Hypothalamus (tissue), 51 donors: ENCODE measurements at places on chromosomes 1 and 21.

GRCh38 chr1:119422631-119423030 is 7.7 kb downstream of the HSD3B2 start:
- no peak for DNase-seq

DNA sequence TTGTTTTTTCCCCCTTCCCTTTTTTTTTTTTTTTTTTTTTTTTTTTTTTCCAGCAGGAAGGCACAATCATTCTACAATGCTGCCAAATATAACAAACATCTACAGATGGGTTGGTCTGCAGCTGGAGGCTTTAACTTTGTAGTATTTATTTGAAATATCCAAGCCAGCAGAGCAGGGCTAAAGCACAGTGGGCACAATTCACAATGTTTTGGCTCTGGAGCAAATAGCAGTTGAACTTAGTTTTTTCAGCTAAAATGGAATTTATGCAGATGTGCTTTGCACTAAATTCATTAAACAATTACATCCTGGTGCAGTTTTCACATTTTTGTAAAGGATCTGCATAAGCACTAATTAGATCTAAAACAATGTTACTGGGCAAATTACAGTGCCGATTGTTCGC is 39.8 kb upstream of the ZBTB18 start:
- no peak for DNase-seq

- DNase-seq: no peak
Observed at GRCh38 chr1:229952670-229953520, 114.1 kb upstream of the GALNT2 start.

GRCh38 chr1:162498496-162498810 is 835 bp downstream of the UHMK1 start:
- DNase-seq: no peak

DNA sequence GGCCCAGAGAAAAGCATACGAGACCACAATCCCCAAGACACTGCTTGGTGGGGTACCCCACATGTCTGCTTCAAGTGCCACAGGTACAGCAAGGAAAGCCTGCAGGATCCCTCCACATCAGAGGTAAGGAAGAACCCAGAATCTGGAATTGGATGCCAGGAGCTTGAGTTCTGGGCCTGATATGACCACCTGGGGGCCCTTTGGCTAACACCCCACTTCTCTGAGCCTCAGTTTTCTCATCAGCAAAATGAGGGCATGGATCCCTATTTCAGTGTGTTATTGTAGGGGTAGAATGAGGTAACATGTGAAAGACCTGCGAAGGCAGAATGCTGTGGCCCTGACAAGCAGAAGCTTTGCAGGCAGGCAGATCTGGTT is 24.5 kb downstream of the NAV1 start:
- DNase-seq: no peak

- DNase-seq: no peak
Observed at GRCh38 chr1:220873868-220874655, 5.2 kb upstream of the HLX start.

- no peak for DNase-seq
Observed at GRCh38 chr1:52552236-52552504, 722 bp downstream of the TUT4 start.

DNA sequence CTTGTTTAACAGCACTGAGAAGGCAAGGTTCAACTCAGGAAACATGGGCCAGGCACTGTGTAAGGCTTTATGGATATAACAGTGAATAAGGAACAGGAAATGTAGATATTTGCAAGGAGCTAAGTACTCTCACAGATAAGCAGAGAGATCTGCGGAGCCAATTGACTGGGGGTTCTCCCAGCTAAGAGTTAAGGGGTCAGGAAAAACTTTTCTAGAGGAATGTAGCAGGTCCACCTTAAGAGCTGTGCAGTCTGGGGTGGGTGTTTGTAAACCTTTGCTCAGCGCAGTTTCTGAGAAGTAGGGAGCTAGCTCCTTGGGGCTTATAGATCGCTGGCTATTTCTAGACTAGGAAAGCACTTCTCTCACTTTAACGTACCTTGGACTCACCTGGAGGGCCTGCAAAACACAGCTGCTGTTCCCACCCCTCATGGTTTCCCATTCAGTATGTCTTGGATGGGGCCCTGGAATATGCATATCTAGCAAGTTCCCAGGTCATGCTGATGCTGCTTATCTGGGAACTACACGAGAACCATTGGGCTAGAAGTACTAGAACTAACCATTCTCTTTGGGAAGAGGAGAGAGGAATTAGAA is 51.7 kb downstream of the TLCD4 start:
- no peak for DNase-seq

DNA sequence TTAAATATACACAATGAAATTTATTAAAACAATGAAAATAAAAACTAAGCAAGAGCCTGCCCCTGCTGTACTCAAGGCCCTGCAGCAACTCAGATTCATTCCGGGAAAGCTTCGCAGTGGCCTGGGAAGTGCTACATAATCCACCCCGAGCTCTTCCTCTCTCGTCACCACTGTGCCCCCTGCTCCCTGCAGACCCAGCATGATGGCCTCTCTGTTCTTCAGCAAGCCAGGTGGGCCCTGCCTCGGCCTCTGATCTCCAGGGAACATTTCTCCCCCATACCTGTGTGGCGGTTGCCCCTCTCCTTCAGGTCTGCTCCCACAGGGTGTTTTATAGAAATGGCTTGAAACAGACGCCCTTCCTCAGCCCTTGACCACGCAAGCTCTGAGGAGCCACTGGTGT is 10.6 kb downstream of the RNF187 start:
- DNase-seq: no peak

DNA sequence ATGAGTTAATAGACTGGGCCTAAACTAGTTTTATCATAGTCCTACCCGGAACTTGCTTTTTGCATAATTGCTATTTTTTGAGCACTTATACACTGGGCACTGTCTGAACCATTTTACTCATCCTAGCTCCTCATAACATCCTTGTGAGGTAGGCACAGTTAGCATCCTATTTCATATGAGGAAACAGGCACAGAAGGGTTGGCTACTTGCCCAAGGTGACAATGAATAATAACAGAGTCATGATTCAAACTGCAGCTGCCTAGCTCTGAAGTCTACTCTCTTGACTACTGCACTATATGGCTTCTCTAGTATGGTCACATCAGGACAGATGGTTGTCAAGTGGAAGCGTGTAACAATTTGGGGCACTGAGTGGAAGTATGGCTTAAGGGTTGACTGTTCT is 18.2 kb upstream of the RC3H1 start:
- DNase-seq: no peak

GRCh38 chr1:169741666-169742394 is 8.0 kb upstream of the SELE start:
- no peak for DNase-seq

GRCh38 chr1:243561588-243562319 is 288.3 kb downstream of the AKT3 start:
- DNase-seq: no peak

DNA sequence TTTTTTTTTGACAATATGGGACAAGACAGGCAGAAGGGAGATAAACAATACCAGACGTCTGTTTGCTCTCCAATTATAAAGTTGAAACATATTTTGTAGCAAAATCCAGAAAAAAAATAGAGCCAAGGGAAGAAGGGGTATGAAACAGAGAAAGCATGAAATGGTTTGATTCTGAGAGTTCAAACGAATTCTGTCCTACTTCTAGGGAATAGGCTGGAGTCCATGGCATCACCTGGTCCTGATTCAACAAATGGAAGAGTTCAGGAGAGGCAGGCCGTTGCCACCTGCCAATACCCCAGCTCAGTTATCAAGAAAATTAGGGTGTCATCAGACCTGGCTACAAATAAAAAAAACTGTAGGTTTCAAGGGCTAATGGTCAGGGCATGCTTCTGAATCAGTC is 71.8 kb downstream of the CLSTN1 start:
- DNase-seq: no peak

- no peak for DNase-seq
Observed at GRCh38 chr21:43771199-43771675, 4.9 kb downstream of the CSTB start.

GRCh38 chr21:43274022-43274945 is 105.5 kb downstream of the CRYAA start:
- no peak for DNase-seq

DNA sequence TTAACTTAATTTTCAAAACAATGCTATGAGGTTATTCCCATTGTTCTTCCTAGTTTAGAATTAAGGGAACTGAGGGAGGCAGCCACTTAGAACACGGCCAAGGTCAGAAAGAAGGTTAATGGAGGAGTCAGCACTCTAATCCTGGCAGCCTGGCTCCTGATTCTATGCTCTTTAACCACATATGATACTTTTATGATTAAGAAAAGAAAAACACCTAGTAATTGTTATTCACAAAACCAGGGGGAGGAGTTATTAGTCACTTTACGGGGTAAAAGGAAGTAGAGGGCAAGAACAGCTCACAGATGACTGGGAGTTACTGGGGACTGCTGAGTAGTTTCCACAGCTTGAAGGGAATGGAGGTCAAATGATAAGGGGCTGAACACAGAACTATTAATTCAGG is 38.6 kb downstream of the GADD45A start:
- no peak for DNase-seq

GRCh38 chr1:168864266-168864665 is 135.3 kb upstream of the DPT start:
- DNase-seq: no peak

DNA sequence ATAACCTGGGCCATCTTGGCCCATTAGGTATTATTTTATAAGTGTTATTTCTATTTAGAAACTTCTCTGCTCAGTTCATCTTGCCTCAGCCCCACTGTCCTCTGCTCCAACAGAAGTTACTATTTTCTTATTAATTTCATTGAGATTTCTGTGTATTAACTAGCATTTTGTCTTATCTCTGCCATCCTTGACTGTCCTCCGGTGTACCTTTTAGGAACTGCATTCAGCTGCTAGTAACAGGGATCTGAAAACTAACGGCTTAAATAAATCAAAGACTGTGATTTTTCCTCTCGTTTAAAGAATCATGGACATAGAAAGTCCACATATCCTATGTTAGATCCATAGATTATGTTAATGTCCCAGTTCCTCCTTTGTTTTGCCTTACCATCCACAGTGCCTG is 382.5 kb downstream of the MATN1 start:
- no peak for DNase-seq

DNA sequence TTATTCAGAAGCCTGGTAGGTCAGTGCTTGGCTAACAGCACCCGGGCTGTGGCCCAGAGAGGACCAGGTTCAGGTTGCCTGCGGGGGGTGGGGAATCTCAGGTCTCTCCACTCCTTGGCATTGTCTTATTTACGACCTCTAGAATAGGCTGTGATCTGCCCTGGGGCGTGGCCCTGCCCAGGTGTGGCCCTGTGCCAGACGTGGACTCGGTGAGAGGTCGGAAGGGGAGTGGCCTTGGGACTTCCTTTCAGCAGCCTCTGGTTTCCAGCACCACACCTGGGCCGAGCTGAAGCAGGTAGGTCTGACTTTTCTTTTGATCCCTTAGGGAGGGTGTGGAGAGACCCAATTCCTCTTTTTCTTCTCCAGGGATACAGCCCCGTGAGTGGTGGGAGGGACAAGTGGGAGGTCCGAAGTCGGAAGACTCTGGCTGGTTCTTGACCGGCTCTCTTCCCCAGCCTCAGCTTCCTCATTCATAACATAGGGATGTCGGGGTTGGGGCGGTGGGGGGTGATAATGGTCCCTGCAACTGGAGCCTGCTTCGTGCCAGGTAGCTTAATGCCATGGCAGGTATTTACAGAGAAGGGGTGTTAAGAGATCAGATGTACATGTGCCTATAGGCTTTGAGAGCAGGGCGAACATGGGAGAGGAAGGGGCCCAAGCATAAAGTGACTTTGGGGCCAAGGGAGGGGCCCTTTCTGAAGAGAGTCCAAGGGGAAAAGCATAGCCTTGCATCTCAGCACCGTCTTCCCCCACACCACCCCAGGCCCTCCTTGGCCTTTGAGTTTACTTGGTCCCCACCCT is 16.5 kb downstream of the ACOT11 start:
- DNase-seq: no peak

GRCh38 chr1:230426246-230427093 is at the start of gene PGBD5:
Gene PGBD5 (minus strand): TSS chr1:230426332. CDS start chr1:230425928, 404 bp downstream.
- DNase-seq: peak; percentile 51

GRCh38 chr1:178580096-178580495 is 67.2 kb downstream of the TEX35 start:
- no peak for DNase-seq

DNA sequence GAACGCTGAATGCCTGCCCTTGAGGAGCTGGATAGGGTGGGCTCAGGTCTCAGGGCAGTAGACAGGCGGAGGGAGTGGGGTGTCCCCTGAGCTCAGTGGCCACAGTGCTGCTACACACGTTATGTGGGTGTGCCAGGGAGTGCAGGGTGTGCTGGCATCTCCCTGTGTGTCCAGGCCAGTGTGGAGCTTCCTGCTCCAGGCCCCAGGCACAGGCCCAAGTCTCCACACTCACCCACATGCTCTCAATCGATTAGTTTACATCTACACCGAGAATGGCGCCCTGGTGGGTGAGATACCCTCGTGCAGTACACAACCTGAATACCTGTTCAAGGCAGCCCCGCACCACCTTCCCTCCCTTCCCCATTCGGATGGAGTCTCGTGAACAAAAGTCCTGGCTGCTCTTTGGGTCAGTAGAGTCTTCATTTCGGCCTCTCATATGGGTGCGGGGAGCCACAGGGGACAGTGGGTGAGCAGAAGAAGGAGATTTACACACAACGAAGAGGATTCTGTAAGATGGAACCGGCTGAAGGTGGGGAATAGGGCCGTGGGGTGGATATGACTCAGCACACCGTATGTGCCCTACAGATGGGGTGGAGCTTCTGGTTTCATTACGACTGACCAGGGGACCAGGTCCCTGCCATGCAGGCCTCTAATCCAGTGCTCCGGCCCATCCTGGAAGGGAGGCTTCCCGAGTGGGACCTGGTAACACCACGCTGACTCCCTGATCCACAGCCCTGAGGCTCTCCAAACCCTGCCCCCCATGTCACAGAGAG is 93.3 kb downstream of the SPSB1 start:
- DNase-seq: no peak

- no peak for DNase-seq
Observed at GRCh38 chr1:66446261-66447001, 87.5 kb upstream of the SGIP1 start.

DNA sequence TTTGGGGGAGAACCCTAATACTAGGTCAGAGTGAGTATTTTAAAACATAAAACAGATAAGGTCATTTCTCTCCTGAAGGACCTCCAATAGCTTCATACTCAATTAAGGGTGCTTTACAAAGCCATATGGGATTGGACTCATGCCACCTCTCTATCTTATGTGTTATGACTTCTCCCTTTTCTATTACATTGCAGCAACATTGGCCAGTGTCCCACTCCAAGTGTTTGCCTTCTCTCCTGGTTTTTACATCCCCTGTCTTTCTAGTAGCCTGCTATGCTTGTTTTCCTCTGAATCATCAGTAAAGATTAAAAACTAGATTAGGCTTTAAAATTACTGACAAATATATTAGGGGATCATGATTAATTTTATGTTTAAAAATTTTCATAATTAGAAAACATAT is 66.6 kb downstream of the SCMH1 start:
- no peak for DNase-seq

GRCh38 chr1:236552096-236552495 is 28.3 kb downstream of the LGALS8 start:
- DNase-seq: no peak

DNA sequence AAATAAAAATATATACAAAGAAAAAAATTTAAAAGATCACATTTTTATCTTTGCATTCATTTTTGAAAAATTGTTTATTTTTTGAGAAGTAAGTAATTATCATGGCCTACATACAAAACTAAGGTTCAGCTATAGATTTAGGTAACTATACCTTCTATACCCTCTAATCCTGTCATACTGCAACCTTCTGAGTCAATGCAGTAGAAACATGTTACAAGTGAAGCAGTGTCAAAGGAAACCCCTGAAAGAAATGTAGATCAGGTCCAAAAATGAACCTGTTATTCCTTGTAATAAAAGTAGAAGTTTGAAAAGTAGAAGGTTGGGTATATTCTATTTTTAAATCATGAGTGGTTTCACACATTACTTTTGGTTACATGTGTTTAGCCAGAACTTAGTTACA is 51.3 kb downstream of the PTGS2 start:
- no peak for DNase-seq

- DNase-seq: no peak
Observed at GRCh38 chr1:37509181-37509580, 5.4 kb downstream of the MEAF6 start.
